ENCODE measurements at places on chromosomes 7 and 10. TPM values are rescaled to one million over a fixed set of nuclear protein-coding genes. Genes with fewer than 3 reads are reported as not detected.

Gene SPDYE6
- not detected for total RNA-seq

Gene OR2A7
- 0.26 TPM for total RNA-seq

Gene ALOX5
- not detected for total RNA-seq

Gene TRIM4
- 24.7 TPM for total RNA-seq

Gene ELN
- 55.2 TPM for total RNA-seq

Gene HPSE2
- total RNA-seq: not detected

Gene C10orf90
- 0.13 TPM for total RNA-seq

Gene PRSS2
- total RNA-seq: not detected

Gene COL13A1
- 14.8 TPM for total RNA-seq

Gene LIPJ
- under 0.01 TPM for total RNA-seq

Gene FBXO24
- 0.56 TPM for total RNA-seq

Gene COPS6
- total RNA-seq: 120 TPM

Gene TMEM120A
- 37.3 TPM for total RNA-seq

Gene CBX3
- 90.0 TPM for total RNA-seq

Gene CEP55
- 32.0 TPM for total RNA-seq

Gene GJD4
- total RNA-seq: not detected

Gene CH25H
- total RNA-seq: 0.40 TPM

Gene SLC16A12
- 0.53 TPM for total RNA-seq

Gene KNDC1
- total RNA-seq: 0.12 TPM
